ENCODE measurements at places on chromosomes 4 and X.

DNA sequence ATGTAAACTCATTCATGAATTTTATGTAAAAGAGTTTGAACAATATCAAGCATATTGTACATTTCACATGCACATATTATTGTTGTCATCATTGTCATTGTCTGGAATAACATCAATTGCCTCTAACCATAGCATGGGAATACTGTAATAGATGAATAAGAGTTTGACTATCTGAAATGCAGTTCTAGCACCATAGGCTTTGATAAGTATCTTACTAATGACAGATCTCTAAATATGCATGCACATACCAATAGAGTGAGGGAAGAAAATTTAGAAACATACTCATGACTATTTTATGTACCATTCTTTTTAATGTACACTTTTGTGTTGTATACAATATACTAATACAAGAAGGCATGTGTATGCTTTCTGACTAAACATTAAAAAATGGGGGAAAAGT, 161.6 kb upstream of the SPRY1 start:
- DNase-seq: no peak

DNA sequence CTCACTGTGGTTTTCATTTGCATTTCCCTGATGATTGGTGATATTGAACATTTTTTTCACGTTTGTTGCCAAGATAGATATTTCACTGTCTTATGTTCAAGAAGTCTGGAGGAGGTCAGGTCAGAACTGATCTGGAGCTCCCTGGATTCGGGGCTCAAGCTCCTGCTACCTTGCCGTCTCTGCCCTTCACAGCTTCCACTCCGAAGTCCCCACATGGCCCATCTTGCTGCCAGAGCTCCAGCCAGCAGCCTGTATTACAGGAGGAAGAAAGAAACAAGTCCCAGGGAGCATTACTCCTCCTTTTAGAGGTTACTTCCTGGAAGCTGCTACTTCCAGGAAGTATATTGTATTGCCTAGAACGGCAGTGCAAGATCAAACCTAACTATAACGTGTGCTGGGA, 17.9 kb upstream of the CDKN2AIP start:
- peak; percentile 36 for DNase-seq

DNA sequence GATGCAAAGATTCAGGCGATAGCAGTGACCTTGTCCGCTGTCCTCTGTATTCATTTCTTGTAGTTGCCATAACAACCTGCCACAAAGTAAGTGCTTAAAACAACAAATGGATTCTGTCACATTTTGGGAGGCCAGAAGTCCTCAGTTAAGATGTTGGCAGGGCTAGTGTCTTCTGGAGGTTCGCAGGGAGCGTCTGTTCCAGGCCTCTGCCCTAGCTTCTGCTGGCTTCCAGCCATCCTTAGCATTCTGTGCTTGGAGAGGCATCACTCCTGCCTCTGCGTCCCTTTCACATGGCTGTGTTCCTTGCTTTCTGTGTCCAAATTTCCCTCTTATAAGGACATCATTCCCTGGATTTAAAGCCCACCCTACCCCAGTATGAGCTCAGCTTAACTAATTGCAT, 31.5 kb upstream of the ZNF185 start:
- DNase-seq: no peak

GRCh38 chr4:169079942-169080827, 70.1 kb upstream of the CBR4 start:
- peak; percentile 63 for DNase-seq

- DNase-seq: no peak
Measured at GRCh38 chr4:14636563-14636962, 365.7 kb upstream of the CPEB2 start.

DNA sequence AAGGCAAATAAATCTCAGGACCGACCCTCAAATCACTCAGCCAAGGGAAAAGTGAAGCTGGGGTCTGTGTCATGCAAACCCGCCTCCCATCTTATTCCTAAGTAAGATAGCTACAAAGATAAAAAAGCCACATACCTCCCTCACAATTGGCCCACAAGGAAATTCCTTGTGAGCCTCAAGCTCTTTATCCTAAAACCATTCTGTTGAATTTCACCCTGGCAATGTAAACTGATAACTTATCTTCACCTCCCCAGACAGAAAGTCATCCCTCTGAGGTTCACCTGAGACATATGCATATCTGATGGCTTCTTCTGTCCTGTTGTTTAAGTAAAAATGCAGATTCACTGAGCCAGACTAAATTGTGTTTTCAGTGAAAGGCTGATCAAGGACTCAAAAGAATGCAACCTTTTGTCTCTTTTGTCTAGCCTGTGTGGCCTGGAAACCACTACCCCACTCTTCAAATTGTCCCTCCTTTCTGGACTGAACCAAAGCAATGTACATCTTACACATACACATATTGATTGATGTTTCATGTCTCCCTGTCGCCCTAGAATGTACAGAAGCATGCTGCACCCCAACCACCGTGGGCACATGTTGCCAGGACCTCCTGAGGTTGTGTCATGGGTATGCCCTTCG, 91.3 kb downstream of the MFAP3L start:
- DNase-seq: no peak

- no peak for DNase-seq
Measured at GRCh38 chr4:37968747-37969146, 8.5 kb downstream of the PTTG2 start.

DNA sequence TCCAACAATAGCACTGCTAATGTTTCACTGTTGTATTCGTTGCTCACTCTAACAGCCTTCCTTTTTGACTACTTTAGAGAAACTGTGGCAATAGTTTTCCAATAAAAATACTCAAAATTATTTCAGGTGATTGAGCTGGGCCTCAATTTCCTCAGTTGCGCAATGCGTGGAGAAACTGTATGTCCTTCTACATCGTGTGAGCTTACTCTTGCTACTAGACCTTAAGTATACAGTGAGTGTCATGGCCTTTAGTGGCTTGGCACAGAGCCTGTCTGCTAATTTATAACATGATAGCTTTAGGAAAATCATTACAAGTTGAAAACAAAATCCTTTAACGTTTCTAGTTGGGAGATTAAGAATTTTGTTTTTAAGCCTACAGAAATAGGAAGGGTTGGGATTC, 114.5 kb downstream of the COL4A6 start:
- no peak for DNase-seq

DNA sequence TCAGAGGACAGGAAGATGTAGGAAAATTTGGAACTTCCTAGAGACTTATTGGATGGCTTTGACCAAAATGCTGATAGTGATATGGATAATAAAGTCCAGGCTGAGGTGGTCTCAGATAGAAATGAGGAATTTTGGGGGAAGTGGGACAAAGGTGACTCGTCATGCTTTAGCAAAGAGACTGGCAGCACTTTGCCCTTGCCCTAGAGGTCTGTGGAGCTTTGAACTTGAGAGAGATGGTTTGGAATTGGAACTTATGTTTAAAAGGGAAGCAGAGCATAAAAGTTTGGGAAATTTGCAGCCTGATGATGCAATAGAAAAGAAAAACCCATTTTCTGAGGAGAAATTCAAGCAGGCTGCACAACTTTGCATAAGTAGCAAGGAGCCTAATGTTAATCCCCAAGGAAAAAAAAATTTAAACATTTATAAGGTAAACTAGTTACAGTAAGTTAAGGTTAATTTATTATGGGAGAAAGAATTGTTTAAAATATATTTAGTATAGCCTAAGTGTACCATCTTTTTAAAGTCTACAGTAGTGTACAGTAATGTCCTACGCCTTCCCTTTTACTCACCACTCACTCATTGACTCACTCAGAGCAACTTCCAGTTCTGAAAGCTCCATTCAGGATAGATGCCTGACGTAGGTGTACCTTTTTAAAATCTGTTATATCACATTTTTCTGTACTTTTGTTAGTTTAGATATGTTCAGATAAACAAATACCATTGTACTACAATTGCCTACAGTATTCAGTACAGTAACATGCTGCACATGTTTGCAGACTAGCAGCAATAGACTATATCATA, 101.2 kb downstream of the FAM13A start:
- no peak for DNase-seq

DNA sequence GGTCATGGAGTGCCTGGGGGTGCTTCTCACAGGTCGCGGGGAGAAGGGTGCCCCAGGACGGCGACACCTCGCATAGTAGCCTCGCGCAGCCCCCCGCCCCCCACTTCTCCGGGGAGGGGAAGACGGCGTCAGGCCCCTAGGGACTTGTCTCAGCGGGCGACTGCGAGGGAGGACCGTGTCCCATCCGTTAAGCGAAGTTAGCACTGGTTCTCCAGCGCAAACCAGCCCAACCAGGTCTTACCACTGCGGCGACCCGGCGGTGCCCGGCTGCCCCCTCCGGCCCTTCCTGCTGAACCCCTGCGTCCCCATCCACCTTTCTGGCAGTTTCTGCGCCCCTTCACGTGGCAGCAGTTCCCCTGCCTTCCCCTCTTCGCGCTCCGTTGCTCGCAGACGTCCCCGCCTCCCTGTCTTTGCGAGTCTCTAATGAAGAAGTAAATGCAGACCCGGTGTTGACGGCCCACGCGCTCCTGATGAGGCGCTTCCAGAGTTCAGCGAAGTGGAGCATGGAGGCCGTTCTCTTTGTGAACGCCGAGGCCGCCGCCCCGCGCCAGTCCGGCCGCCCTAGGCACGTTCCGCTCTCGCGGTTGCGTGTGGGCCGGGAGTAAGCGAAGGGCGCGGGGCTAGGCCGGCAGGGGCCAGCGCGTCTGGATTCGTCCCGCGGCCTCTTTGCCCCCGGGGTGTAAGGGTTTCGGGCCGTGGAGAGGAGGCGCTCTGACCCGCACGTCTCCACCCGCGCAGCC, 3.0 kb downstream of the SLIT2 start:
- DNase-seq: no peak

GRCh38 chrX:11537141-11537540, 128.6 kb downstream of the ARHGAP6 start:
- no peak for DNase-seq

DNA sequence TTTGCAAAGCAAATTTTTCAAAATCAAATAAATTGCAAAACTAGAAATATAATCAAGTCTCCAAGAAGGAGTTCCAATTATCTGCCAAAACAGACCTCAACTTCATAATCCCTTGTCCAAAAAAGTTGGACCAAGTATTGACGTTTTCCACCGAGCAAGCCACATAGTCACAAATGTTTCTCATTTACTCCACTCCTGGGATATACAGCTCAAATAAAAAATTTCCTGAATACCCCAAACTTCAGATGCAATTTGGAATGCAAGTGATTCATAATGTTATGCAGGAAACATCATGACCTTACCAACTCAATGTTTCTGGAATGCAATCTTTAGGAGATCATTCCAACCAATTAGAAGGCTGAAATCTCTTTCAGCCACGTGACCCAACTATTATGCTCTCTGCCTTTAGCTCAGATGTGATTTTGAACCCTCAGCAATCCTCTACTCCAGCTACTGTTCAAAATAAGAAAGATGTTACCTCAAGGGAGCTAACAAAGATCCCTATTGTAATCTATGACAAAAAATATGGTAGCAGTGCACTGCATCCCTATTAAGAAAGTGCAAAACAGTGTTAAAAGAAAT, 72.4 kb downstream of the PRDM5 start:
- no peak for DNase-seq

DNA sequence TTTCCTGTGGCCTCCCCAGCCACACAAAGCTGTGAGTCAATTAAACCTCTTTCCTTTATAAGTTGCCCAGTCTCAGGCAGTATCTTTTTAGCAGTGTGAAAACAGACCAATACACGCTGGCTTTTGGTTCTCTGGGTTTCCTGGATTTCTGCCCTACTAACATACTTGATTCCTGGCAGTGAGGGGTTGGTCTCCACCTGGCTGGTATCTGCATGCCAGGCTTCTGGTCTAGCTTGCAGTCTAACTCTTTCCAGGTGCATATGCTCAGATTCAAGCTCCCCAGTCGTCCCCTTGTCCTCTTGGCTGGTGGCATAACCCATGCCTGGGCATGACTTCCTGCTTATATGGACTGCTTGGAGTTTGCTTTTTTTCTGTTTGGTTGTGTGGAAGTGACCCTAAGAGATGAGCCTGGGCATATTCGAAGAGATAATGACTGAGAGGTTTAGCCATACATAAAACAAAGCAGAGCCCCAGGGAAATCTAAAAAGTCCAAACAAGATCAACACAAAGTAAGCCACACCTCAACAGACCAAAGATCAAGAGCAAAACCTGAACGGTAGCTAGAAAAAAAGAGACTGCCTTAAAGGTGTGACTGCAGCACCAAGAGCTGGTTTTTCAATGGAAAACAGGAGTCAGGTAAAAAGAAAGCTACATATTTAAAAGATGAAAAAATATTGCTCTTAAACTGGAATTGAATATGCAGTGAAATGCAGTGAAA, 102.1 kb upstream of the STS start:
- DNase-seq: no peak

GRCh38 chr4:2663275-2663674, 92.9 kb downstream of the TNIP2 start:
- no peak for DNase-seq

GRCh38 chrX:45771114-45771513, 570.4 kb upstream of the DIPK2B start:
- DNase-seq: no peak

GRCh38 chrX:40043895-40044294, 53.9 kb downstream of the BCOR start:
- no peak for DNase-seq

- DNase-seq: no peak
Measured at GRCh38 chrX:40083120-40083978, 14.4 kb downstream of the BCOR start.

DNA sequence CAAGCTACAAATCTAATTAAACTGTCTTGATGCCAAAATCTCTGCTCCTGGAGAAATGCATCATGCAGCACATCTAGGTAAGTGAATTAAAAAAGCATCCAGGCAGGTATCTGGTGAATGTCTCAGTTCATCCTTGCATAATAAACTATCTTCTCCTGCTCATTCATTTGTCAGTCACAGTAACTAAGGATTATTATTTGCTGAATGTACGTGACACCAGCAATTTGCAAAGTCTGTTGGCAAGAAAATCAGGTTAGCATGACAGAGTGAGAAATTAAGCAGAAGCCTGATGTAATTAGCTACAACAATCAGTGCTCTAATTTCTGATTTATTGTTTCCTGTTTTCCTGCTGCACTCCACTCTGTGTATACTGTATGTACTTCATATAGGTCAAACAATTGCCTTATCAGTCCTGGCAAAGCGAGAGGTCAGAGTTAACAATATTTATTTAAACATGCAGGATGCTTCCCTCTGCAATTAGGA, 213.6 kb downstream of the FBXO8 start:
- DNase-seq: no peak

DNA sequence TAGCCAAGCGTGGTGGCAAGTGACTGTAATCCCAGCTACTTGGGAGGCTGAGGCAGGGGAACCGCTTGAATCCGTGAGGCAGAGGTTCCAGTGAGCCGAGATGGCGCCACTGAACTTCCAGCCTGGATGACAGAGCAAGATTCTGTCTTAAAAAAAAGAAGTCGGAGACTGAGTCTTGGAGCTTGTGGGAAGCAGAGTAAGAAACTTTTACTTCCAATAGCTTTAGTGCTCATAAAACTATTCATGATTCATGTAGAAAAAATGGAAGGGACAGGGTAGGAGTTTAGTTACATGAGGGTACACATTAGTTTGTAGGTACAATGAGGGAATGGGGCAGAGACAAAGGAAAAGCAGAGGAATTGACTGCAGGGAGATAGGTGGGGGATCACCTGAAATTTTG, 19.3 kb downstream of the RAP2C start:
- DNase-seq: no peak

GRCh38 chrX:48086082-48086481, 14.6 kb upstream of the ZNF630 start:
- no peak for DNase-seq

- DNase-seq: no peak
Measured at GRCh38 chrX:78548012-78548411, 111.1 kb downstream of the RTL3 start.

- no peak for DNase-seq
Measured at GRCh38 chr4:140654495-140654814, 85.7 kb upstream of the UCP1 start.
